ENCODE measurements at places on chromosomes 2 and 18.

GRCh38 chr2:218694405-218695145, 16.1 kb upstream of the TTLL4 start:
- no peak for DNase-seq

DNA sequence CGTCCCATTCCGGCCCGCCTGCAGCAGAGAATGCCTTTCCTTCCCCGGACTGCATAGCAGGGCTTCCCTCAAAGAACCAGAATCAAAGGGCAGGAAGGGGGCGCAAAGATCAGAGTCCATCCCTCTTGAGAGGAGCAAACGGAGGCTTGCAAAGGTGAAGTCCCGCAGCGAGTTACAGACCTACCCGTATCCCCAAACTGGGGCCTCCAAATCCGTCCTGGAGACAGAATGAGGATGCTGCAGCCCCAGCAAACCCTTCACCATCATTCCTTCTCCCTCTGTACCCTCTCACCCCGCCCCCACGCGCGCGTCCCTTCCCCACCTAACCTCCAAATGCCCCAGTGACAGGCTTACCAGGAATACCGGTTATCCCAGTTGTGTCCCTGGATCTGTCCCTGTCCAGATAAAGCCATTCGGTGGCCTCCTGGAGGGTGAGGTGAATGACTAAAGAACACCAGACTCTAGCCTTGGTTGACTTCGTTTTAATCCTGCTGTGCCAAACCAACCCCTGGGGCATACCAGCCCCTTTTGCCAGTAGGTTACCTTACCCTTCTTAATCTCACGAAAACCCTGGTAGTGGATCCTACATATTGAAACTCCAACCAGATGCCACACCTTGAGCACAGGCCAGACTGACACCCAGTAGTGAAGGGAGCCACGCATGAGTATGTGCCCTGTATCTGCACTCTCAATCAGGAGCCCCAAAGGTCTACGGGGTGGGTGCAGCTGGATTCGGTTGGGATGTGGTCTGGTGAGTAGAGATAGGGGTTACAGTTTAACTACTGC, 961 bp upstream of the SLC40A1 start:
- no peak for DNase-seq

- DNase-seq: no peak
Observed at GRCh38 chr18:50696436-50696835, 123.4 kb downstream of the MRO start.

DNA sequence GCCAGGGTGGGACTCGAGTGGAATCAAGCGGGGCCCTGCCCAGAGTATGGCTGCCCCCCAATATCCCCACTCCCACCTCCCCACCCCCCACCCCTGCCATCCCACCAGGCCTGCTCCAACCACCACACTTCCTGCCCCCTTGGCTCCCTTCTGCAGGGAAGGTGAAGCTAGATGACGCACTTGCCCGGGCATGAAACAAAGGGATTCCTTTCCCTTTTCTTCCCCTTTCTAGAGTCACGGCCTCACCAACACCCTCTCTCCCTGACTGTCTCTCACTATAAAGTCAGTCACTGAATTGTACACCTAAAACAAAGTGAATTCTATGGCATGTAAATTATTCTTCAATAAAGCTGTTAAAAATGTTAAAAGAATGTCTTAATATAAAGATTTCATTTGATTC, 16.0 kb downstream of the ZBTB7C start:
- DNase-seq: no peak

DNA sequence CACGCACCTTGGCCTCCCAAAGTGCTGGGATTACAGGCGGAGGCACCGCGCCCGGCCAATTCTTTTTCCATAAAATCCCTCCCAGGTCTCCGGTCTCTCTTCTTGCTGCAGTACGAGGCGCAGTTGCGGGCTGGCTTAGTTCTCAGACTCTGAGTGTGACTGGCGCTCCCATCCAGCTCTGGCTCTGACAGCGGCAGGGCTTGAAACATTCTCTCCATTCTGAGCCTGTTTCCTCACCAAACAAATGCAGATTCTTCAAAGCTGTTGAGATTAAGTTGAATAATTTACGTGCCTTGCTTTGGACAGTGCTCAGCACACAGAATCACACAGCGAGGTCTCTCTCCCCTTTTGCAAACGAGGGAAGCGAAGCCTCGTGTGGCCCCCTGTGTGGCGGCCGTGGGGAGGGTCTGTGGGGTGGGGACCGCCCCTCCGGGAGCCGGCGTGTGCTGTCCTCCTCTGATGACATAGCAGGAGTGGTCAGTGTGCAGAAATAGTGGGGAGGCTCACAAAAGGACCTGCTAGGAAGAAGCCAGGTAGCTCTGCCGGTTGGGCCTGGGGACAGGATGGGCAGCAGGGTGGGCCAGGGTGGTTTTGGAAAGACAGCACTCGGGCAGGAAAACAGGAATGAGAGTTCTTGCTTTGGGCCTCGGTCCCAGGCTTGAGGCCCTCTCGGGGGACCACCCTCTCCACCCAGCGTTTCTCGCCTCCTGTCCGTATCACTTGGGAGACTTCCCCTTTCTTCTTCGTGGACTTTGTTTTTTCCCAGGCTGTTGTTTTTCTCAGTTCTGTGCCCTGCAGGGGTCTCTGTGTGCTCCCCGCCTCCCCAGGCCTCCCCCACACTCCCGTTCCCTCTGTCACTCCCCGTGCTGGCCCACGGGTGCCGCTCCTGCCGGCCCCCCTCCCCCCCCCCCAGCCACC, 75.0 kb downstream of the KCNG2 start:
- peak; percentile 12 for DNase-seq

- DNase-seq: no peak
Observed at GRCh38 chr2:118442996-118443553, 354.8 kb downstream of the INSIG2 start.
